ENCODE measurements at places on chromosomes 12 and 14.

GRCh38 chr12:101298426-101298825 is 18.5 kb downstream of the UTP20 start:
- no peak for DNase-seq

GRCh38 chr12:92136026-92136730 is 9.5 kb downstream of the BTG1 start:
- DNase-seq, result no peak

GRCh38 chr14:99138999-99139865 is 132.8 kb downstream of the BCL11B start:
- DNase-seq, result no peak

GRCh38 chr12:18872770-18873169 is 134.9 kb downstream of the CAPZA3 start:
- DNase-seq, result no peak

- DNase-seq, result no peak
Observed at GRCh38 chr12:132587781-132588180, 22.6 kb downstream of the LRCOL1 start.

- DNase-seq, result peak; percentile 77
Observed at GRCh38 chr12:104358353-104359003, 54.9 kb downstream of the EID3 start.

DNA sequence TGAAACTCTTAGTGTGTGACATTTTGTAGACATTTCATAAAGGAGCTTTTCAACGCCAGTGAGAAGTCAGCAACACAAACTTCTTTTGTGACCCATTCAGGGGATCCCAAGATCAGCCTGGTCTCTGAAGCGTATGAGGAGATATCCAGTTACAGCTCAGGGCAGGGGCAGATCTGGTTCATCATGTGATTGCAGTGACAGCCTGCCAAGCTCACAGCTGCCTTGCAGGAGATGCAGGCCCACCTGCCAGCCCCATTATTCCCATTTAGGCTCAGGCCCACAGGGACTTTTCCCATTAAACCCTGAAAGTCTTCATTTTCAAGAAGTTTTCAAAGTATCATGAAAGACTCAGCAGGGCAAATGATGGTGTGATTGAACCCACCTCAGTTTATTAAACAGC is 38.3 kb downstream of the SRGAP1 start:
- DNase-seq, result no peak

GRCh38 chr12:117622741-117623140 is 261.3 kb upstream of the NOS1 start:
- no peak for DNase-seq

DNA sequence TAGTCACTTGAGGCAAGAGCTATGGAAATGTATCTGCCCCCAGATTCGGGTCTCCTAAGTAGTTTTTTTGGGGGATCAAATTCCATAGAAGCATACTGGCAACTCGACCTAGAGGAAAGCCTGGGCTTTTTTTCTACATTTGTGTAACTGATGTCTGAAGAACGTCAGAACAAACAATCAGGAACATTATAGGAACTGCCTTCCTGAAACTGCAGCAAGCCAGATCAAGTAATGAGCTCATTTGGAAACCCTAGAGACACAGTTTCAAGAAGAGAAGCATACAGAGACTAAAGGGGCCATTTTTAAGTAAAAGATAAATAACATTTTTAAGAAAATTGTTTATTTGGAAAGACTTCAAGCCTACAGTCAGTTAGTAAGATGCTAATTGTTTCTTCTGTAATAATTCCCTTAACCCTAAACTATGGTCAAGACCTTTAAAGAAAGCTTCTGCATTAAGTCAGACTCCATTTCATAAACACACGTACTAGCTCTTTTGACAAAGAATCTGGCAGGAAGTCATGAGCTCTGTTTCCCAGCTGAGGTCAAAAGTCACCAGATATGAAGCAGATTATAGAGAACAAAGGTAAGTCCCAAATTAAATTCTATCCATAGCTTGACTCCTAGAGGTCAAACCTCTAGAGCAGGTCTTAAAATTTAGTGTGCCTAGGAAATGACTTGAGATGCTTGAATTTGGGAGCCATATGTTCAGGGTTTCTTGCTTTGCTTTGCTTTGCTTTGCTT is 112.8 kb downstream of the EGLN3 start:
- no peak for DNase-seq

DNA sequence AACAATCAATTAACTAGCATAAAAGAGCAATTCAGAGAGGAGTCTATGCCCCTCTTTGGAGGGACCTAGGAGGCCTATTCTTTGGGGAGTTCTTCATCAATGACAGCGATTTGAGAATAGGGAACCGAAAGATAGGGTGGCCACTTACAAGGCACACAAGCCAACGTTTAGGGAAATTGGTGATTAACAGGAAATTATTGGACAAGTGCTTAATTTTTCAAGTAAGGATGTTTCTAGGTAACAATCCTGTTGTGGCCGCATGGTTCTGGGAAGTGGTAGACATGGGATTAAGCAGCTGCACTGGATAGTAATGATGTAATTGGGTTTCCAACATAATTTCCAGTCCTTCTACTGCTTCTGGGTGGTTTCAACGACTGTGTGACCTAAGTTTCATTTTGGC is 83.2 kb downstream of the HMGA2 start:
- DNase-seq, result no peak

GRCh38 chr12:67410667-67411067 is 141.5 kb downstream of the CAND1 start:
- no peak for DNase-seq

DNA sequence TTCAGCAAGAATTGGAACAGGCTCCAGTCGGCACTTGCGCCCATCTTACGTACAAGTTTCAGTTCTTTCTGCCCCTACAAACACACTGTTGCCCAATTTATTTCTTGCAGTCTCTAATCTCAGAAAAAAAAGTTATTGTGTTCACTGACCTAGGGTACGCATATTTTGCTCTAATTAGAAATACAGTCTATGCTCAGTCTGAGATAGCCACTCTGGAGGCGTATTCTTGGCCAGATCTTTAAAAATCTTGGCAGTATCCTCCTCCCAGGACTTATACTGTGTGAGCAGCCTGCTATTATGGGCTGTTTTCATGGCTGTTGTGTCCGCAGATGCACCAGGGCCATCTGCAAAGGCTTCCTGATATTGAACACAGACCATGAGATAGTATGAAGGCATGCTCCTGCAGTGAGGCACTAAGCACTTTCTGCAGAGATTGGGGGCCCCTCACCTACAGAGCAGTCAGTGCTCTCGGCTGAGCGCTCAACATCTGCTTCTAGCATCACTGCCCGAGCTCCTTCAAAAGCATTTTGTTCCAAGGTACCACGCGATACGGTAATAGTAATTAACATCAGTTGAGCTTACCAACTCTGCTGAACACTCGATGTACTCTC is 57.9 kb downstream of the PPM1H start:
- no peak for DNase-seq

DNA sequence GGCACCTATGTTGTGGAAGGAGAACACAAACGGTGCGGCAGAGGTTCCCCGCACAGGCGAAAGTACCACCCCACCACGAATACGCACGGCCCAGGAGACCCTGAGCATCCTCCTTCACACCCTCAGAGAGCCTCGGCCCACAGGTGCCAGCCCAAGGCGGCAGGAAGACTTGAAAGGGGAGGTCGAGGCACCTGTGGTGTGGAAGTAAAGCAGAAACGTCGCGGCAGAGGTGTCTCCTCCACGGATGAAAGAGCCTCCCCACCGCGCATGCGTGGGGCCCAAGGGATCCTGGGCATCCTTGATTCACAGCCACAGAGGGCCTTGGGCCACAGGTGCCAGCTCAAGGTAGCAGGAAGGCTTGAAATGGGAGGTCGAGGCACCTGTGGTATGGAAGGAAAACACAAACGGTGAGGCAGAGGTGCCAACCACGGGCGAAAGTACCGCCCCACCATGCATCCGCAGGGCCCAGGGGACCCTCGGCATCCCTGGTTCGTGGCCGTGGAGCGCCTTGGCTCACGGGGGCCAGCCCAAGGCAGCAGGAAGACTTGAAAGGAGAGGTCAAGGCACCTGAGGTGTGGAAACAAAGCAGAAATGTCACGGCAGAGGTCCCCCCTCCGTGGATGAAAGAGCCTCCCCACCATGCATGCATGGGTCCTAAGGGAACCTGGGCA is 380.1 kb downstream of the ALG10 start:
- no peak for DNase-seq

DNA sequence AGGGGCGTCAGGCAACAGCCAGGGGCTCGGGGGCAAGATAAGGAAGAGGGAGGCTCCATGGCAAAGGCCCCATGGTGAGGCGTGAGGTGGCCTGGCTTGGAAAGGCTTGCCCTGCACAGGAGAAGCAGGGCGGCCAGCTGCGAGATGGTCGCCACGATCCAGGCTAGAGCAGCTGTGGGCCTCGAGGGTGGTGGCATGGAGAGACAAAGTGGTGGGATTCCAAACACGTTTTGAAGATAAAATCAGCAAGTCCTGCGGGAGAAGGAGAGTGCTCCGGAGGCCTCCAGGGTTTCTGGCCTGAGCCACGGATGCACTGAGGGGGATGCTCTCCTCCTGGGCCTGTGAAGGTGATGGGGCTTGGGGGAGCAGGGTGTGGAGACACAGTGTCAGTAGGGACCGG is 20.5 kb upstream of the DLK1 start:
- DNase-seq, result no peak

- no peak for DNase-seq
Observed at GRCh38 chr12:33439587-33440011, at the start of gene SYT10. SYT10 (minus strand) TSS chr12:33439819; CDS start chr12:33439522, 297 bp downstream.

GRCh38 chr14:39451811-39452210 is 19.6 kb upstream of the FBXO33 start:
- no peak for DNase-seq

- DNase-seq, result no peak
Observed at GRCh38 chr12:132949936-132950837, 5.9 kb downstream of the ZNF605 start.

- DNase-seq, result no peak
Observed at GRCh38 chr14:91205459-91205858, 39.0 kb downstream of the GPR68 start.

DNA sequence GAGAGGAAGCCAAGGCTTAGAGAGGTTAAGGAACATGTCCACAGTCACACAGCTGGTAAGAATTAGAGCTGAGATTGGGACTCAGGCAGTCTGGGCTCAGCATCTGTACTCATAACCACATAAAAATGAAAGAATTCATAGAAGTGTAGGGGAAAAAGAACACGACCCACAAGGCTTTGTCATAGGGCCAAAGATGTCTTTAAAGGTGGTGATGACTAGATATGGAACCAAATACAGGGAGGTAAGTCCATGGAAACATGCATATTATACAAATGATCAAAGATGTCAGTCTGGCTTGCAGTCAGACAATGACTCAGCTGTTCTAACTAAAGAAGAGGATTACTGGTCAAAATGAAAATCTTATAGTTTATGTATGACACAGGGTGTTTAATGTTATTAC is 7.2 kb upstream of the SSPN start:
- no peak for DNase-seq

GRCh38 chr12:14878488-14878887 is 7.2 kb downstream of the MGP start:
- DNase-seq, result no peak

- DNase-seq, result no peak
Observed at GRCh38 chr14:56333359-56334292, 215.4 kb downstream of the PELI2 start.

DNA sequence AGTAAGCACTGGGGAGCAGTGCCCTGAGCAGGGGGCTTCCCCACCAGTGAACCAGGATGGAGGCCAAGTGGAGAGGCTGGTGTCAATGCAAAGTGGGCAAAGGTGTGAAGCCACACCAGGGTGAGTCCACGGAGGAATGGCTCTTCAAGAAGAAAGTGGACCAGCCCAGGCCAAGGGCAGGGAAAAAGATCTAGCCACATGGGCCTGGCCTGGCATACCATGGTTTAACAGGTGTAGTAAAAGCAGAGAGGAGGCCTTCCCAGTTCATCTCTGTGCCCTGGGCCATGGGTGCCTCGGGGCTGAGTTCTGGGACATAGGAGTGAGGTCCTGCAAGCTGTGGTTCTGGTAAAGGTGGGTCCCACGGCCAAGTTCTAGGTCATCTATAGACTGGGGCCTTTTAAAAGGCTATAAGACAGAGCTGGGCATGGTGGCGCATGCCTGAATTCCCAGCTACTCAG is 153.4 kb downstream of the DPF3 start:
- DNase-seq, result no peak

GRCh38 chr12:102756530-102756929 is 160.5 kb downstream of the PAH start:
- DNase-seq, result no peak
